ENCODE measurements at places on chromosomes 3 and 15.
A peak's percentile ranks its signal among the peaks of the same experiment; 100 is the strongest.

DNA sequence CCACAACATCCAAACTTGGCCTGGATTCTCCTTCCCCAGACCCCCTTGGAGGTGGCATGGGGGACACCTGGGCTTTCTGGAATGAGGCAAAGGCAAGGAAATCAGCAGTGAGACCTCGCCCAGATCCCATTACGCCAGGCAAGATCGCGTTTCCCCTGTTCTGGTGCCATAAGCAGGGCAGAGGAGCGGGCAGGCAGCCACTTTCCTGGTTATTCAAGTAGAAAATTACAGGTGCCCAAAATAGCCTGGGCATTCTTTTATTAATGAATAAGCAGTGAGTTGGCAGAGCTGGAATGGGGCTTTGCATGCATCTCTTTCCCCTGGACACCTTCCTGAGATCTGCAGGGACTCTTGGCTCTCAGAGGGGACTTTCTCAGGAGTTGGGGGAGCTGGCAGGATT lies 31.5 kb upstream of the FAM107A start:
- DNase-seq = no peak

DNA sequence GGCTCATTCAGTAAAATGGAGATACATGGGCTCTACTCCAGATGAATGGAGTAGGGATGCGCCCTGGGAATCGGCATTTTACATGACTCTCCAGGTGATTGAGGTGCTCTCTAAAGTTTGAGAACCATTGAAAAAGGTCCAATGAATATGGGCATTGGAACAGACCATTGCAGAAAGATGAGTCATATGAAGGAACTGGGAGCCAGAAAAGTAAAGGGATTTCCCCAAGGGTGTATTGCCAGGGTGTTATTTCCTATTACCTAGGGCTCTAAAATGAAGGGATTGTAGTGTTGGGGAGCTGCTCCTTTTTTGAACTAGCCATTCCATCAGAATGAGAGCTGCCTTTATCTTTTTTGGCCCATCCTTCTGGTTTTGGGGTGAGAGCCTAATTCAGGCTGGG lies 21.7 kb downstream of the CLDN11 start:
- DNase-seq = no peak

GRCh38 chr3:105700575-105700974 lies 168.2 kb downstream of the CBLB start:
- DNase-seq = no peak

GRCh38 chr3:30708472-30708871 lies 102.1 kb downstream of the TGFBR2 start:
- DNase-seq = no peak

- no peak for DNase-seq
These were observed 3.1 kb downstream of the ANXA2 start for GRCh38 chr15:60394689-60395097.

DNA sequence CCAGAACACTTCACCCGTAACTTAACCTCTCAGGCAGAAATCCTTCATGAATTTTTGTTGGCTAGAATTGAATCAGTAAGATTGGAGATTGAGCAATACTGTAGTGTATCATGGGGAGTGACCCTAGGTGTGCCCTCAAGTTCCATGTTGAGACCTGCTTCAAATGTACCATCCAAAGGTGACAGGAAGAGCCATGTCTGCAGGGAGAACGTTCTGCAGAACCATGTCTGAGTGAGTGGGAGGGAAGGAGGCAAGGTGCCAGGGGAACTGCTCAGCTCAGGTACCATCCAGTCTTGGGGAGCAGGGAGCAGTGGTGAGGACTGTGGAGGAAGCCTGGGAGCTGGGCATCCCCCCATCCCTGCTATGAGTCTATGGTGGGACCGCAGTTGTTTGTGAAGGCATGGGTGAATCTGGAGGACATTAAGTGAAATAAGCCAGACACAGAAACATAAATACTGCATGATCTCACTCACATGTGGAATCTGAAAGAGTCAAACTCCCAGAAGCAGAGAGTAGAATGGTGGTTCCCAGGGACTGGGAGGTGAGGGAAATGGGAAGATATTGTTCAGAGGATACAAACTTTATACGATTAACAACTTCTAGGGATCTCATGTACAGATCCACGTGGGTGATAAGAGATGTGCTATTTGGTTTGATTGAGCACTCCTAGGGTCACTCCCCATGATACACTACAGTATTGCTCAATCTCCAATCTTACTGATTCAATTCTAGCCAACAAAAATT lies 23.3 kb downstream of the CFAP161 start:
- no peak for DNase-seq

DNA sequence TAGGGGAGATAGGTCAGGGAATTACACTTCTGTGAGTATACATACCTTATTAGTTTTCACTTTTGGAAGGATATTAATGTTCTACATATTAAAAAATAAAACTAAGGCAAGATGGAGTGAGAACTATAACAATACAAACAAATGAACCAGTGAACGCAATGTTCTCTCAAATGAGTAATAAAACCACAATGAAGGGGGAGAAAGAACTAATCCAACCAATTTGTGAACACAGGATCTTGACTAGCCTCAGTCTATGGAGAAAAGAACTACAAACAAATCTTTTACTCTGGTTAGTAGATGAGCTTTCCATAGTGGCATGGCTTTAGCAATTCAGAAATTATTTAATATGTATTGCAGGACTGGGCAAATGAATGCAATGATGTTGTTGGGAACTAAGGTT lies 26.9 kb upstream of the ATOSA start:
- DNase-seq = no peak

GRCh38 chr3:30145281-30145680 lies 461.1 kb upstream of the TGFBR2 start:
- DNase-seq = no peak

DNA sequence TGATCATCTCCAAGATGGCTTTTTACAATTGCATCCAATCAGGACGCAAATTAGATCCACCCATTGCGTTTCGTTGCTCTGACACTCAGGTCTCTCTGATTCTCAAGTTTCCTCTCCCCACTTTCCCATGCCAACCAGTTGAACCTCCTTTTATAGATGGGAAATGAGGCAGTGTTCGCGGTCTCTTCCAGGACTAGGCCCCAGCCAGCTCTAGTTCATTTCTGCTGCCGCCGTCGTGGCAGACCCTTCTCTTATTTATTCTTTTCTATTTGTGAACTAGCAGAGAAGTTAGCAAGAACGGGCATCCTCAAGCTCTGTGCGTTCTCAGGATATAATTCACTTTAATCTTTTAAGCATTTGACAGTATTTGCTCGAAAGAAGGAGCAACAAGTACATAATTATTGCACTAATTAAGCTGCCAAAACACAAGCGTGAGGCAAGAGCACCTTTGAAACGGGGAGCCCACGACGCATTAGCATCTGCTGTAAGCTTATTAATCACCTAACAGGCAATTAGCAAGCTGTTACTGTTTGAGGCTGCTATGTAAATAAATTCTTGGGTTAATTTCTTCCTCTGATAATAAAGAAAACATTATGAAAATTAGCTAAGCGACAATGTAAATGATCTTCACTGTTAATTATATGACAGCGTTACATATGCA lies 246.4 kb upstream of the TLE3 start:
- DNase-seq = no peak

DNA sequence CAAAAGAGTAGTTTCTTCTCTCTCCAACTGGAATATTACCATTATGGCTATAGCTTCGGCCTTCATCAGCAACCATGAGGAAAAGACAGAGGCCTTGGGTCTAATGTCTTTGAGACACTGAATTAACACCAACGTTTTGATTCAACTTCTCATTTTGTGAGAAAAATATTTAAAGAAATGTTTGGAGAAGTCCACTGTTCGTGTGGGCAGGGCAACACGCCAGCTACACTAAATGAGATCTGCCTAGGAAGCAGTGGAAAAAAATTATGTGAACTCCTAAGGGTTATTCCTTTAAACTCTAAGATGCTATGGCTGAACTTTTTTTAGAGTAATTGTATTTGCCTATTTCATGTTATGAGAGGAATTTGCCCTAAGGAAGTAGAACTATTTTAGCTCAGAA lies 41.8 kb downstream of the NCEH1 start:
- no peak for DNase-seq

- no peak for DNase-seq
These were observed 324.0 kb downstream of the DIPK2A start for GRCh38 chr3:144295613-144296012.

- no peak for DNase-seq
These were observed 654 bp downstream of the PIK3CA start for GRCh38 chr3:179148616-179149405.

DNA sequence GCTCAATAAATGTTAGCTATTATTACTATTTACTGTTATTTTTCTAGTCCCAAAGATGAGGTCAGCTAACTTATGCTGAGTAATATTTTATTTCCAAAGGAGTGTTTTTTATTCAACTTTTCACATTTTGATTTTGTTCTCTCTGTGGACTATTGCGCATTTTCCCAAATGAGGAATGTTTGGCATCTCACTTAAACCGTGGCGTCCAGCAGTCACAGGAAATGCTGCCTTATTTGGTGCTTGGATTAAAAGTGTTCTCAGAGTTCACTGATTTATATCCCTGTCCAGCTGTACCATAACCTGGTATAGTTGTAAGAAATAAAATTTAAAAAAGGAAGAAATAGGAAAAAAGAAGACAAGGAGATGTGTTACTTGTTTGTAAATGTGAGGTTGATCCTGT lies 166.8 kb downstream of the THSD4 start:
- DNase-seq = no peak

DNA sequence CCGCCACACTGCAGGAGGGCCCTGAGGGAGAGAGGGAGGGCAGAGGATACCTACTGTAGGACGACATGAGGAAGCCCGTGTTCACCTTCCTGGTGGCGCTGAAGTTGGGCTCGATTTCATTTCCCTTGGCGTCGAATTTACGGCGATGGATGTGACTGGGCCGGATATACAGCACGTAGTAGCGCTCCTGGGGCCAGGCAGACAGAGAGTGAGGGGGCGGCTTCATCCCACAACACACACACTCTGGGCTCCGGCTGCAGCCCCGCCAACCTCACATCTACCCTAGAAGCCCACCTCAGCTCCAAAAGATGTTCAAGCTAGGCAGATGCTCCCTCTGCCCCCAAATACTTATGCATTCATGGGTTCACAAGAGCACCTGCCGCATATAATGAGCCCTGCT lies 4.5 kb downstream of the ARPIN start:
- no peak for DNase-seq

DNA sequence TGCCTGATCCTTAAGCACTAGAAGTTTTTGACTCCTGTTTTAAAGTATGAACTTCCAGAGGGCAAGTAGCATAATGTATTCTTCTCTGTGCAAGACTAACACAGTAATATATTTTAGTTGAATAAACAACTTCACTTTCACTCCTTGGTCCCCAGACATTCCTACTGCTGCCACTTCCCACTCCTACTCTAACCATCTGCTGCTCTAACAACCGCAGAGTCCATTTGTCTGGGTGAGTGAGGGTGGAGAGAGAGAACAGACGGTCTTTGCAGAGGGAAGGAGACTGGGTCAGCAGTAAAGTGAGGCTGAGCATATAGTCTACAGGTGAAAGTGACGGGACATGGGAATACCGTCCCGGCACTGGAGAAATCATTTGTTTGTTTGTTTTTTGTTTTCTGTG lies 301.0 kb upstream of the SLCO3A1 start:
- no peak for DNase-seq

- DNase-seq = no peak
These were observed 7.4 kb downstream of the PRC1 start for GRCh38 chr15:90986790-90987507.

GRCh38 chr3:152471814-152472671 lies 203.3 kb downstream of the MBNL1 start:
- peak; percentile 47 for DNase-seq

- no peak for DNase-seq
These were observed 23.1 kb downstream of the UBE3A start for GRCh38 chr15:25415707-25416106.

DNA sequence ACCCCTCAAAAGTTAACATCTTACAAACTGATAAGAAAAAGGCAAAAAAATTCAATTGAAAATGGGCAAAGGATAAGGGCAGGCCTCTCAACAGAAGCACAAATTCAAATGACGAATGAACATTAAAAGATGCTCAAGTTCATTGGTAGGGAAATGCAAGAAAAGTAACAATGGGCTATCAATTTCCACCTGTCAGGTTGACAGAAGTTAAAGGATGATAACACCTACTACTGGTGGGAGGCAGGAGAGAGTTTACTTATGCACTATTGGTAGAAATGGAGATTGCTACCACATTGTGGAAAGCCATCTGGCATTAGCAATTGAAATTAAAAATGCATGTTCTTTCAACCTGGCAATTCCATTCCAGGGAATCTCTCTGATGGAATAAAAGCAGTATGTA lies 35.6 kb upstream of the TNFAIP8L3 start:
- no peak for DNase-seq

DNA sequence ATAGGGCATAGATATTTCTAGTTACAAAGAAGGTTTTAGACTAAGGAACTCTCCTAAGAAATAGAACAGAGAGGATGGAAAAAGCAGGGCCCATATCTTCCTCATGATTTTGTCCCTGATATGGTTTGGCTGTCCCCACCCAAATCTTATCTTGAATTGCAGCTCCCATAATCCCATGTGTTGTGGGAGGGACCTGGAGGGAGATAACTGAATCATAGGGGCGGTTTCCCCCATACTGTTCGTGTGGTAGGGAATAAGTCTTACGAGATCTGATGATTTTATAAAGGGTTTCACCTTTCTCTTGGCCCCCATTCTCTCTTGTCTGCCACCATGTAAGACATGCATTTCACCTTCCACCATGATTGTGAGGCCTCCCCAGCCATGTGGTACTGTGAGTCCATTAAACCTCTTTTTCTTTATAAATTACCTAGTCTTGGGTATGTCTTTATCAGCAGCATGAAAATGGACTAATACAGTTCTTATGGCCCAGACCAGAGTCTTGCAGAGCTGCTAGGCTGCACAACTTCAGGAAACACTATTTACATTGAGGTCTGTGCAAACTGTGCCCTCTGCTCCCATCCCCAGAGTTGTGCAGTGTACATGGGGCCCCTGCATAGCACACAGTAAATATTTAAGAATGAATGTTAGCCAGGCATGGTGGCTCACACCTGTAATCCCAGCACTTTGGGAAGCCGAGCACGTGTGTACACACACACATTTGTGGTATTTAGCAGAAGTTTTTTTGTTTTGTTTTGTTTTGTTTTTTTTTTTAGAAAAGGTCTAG lies 20.3 kb upstream of the CA12 start:
- DNase-seq = no peak

- DNase-seq = no peak
These were observed 329.5 kb downstream of the MFSD1 start for GRCh38 chr3:159131376-159131775.

GRCh38 chr3:61734749-61735686 lies 173.6 kb downstream of the PTPRG start:
- no peak for DNase-seq

DNA sequence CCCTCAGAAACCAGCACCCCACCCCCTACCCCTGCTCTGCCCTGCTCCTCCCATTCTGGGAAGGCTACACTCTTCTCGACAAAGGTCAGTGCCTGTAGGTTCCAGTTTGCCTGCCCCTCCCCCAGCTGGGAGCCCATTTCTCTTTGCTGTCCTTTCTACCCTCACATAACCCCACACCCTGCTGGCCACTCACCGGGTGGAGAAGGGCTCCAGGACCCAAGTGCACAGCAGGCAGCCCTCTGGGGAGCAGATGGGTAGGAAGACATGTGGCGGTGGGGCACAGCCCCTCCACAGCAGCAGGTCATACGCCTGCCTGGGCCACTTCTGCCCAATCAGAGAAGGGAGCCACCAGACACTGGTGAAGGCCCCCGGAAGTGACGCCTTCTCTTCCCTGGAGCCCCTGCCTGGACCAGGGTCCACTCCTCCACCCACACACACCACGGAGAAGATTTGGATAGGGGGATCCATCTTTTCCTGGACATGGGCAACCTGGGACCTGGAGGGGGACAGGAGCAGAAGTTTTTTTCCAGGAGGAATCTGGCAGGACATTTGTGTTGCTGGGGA lies at the start of gene THPO:
THPO (minus strand) TSS at position 326 of the 564 bp plus-strand sequence. CDS start 1,948 bp downstream, outside the sequence.
- no peak for DNase-seq

Measured in GM12864 (cell line).